ENCODE measurements at places on chromosomes 7 and 10. TPM values are rescaled to one million over a fixed set of nuclear protein-coding genes. Genes with fewer than 3 reads are reported as not detected.

Gene SYNPO2L
- 313 TPM for total RNA-seq

Gene NPFFR1
- not detected for total RNA-seq

Gene SEMA3A
- total RNA-seq, result 13.1 TPM

Gene SHOC2
- total RNA-seq, result 60.7 TPM

Gene GIMAP6
- total RNA-seq, result 22.3 TPM

Gene FLNC
- 279 TPM for total RNA-seq

Gene ZNF487
- 3.1 TPM for total RNA-seq

Gene CYP3A4
- not detected for total RNA-seq

Gene STAMBPL1
- 13.0 TPM for total RNA-seq

Gene SPAG6
- not detected for total RNA-seq

Gene ENKUR
- not detected for total RNA-seq

Gene TIMM23
- 75.7 TPM for total RNA-seq

Gene PILRA
- total RNA-seq, result 5.3 TPM

Gene CUX1
- total RNA-seq, result 146 TPM

Gene CDNF
- total RNA-seq, result 1.9 TPM

Gene CARD11
- 0.41 TPM for total RNA-seq

DNA sequence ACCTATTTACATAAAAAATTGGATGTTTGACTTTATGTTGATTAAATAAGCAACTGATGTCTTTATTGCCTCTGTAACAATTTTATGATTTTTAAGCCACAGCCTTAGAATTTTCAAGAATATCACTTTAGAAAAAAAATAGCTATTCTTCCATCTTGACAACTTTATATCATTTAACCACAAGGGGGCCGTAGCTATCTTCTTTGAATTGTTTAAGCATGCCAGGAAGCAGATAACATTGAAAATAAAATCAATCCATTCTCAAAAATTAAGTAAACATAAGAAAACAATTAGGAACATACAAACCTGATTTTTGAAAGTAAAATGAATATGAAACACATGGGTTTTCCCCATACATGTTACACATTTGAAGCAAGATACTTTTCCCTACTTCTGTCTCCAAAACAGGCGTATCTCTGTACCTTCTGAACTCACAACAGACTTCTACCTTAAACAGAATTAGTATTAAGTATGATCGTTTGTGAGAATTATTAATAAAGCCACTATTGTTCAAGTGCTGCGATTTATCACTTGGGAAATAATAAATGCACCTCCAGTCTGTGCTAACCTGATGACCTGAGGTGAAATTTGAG is 209.0 kb downstream of the CACNA2D1 start:
- DNase-seq, result no peak

DNA sequence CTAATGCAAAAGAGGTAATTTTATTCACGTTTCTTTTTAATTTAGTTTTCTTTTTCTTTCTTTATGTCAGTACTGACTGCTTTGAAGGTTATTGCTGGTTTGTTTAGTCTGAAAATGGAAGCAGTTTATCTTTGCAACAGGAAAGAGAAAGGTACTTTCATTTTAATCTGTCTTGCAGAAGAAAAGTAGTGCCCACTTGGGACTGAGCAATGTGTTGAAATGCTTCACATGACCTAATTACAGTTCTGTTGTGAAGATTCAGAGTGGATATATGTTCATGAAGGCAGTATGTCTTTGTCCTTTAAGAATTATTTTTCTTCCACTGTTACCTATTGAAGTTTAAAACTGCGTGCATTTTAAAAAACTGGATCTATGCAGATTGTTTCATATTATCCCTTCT is 80.1 kb downstream of the ANKIB1 start:
- DNase-seq, result no peak

GRCh38 chr10:43077421-43078171 is 727 bp downstream of the RET start:
- DNase-seq, result no peak

- DNase-seq, result no peak
Measured at GRCh38 chr10:26385443-26385842, 52.7 kb upstream of the APBB1IP start.

GRCh38 chr10:74460812-74461211 is 309.8 kb downstream of the ADK start:
- DNase-seq, result no peak

GRCh38 chr10:97081621-97082235 is 104.0 kb downstream of the SLIT1 start:
- DNase-seq, result peak; percentile 74

GRCh38 chr7:73645643-73646174 is 21.4 kb upstream of the MLXIPL start:
- DNase-seq, result no peak

GRCh38 chr10:100697070-100697469 is 48.3 kb upstream of the PAX2 start:
- DNase-seq, result no peak

- DNase-seq, result no peak
Measured at GRCh38 chr7:141421306-141421705, 129.9 kb upstream of the AGK start.

DNA sequence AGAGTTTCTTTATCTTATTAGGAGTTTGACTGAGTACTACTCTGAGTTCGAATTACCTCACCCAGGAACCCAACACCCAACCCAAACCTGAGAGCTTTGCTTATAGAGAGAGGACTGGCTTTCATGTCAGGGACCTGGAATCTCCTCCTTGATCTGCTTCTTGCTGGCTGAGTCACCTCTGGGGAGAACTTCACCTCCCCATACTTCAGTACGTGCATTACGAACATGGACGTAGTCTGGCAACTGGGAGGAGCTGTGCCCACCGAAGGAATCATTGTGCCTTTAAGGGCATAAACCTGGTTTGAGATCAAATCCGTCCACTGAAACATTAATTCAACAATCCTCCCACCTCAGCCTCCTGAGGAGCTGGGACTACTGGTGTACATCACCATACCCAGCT is 12.2 kb upstream of the PSAP start:
- DNase-seq, result no peak

GRCh38 chr10:28179006-28179742 is 123.7 kb downstream of the MPP7 start:
- no peak for DNase-seq

GRCh38 chr10:34405611-34406462 is 409.3 kb downstream of the PARD3 start:
- DNase-seq, result no peak

GRCh38 chr10:43237631-43238446 is 29.0 kb downstream of the RASGEF1A start:
- DNase-seq, result no peak

DNA sequence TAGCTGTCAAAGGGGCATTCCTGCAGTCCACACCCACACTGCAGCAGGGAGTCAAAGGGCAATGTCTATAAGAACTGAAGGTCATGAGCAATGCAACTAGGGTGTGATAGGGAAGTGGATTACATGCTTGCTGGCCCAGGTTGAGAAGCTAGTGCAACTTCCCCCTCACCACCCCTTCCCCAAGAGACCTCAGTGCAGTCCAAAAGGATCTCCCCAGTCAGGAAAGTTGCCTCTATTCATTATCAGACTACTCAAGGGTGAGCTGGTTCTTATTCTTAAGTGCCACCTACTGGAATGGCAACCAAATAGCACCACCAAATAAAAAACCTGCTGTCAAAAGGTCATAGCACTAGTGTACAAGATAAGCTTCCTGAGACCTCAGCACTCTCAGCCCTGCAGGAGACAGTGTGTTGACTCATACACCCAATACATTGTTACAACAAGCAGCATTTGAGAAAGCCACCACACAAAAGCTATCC is 28.2 kb downstream of the MTERF1 start:
- no peak for DNase-seq

GRCh38 chr7:27184337-27185012 is 557 bp downstream of the HOXA11 start:
- DNase-seq, result no peak

DNA sequence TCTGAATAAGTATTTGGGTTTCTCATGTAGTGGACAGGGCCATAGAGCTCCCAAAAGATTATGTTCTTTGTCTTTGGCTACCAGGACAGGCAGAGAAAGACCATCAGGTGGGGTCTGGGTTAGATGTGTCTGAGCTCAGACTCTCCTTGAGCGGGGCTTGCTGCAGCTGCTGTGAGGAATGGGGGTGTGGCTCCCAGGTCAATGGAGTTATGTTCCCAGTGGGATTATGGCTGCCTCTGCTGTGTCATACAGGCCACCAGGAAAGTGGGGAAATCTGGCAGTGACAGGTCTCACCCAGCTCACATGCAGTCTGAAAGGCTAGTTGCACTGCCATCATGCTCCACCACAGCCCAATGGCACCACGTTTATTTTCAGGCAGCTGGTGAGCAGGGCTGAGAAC is 97.0 kb upstream of the FERD3L start:
- DNase-seq, result no peak

GRCh38 chr10:123109466-123109865 is 26.3 kb upstream of the HMX3 start:
- DNase-seq, result no peak

GRCh38 chr7:40230101-40230500 is 95.3 kb downstream of the SUGCT start:
- DNase-seq, result no peak

DNA sequence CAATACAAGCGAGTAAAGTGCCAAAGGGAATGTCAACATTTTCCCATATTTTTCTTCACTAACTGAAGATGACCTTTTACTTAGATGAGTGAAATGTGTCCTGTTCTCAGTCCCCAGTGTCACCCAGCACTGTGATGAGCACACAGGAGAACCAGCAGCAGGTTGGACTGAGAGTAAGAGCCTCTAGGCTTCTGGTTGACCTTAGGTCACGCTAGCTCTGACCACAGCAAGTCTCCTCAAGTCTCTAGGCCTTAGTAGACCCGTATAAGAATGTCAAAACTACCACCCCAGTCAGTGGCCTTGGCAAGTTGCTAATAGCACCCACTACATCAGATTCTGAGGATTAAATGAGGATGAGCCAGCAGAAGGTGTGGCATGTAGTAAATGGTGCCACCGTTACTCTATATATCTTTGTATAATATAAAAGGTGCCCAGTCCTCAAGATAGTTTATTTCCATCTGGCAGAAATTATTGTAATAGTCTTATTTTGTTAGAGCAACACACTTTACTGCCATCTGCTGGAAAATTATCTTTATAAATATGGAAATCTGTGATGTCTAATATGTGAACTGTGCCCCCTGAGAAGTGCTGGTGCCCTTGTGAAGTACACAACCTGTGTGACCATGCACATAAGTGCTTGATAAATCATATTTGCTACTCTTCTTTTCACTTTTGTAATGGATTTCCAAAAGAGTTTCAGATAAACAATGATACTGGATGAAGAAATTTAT is 75.7 kb downstream of the SPAG6 start:
- no peak for DNase-seq

- peak; percentile 65 for DNase-seq
Measured at GRCh38 chr7:158587162-158588084, at the start of gene PTPRN2. TSS of gene PTPRN2 (minus strand) at chr7:158587823.

DNA sequence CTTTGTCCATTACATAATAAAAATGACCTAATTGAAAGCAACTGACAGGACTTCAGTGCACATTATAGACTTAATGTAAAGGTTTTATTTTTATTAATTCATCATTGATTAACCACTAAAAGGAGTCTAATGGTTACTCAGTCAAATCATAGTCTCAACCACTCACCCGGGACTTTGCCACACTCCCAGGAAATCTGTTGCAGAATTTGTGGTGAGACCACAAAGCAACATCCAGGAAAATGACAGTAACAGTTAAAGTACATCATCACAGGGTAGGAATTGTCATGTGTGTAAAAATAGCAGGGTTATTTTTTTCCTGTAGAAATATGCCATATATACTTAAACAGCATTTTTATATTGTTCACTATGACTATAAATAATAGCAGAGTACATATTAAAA is 6.3 kb upstream of the HGF start:
- DNase-seq, result no peak

- no peak for DNase-seq
Measured at GRCh38 chr7:103524042-103524907, 78.3 kb upstream of the SLC26A5 start.

DNA sequence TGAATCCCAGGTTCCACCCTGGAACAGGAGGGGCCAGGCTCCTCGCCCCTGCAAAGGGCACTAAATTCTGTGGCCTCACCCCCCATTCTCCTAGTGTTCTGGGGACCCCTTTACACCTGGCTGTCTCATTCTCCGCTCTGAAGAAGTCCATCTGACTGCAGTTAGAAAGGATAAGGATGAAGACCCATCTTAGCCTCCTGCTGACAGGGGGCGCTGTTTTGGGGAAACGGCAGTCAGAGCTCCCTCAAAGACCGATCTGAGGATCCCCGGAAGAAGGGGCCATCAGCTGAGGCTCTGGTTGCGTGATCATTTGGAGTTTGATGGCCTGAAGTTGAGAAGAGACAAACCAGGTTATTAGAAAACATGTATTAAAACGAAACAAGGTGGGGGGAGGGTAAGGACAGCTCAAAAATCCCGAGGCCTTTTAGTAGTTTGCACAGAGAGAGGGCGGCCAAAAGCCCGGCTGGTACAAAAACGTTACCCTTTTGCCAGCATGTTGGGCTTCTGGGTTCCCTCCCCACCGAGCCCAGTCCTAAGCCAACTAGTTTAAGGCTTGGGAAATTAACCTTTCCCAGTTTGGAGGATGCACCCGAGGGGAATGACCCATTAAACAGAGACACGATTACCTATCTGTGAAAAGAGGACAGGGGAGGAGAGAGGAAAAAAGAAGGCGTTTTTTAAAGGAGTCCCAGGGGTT is 102.8 kb downstream of the CHN2 start:
- DNase-seq, result no peak

GRCh38 chr10:77131214-77131613 is 506.4 kb downstream of the KCNMA1 start:
- no peak for DNase-seq

- no peak for DNase-seq
Measured at GRCh38 chr7:90645784-90646183, 49.7 kb downstream of the CDK14 start.

- no peak for DNase-seq
Measured at GRCh38 chr7:26856176-26856985, 8.0 kb downstream of the SKAP2 start.

DNA sequence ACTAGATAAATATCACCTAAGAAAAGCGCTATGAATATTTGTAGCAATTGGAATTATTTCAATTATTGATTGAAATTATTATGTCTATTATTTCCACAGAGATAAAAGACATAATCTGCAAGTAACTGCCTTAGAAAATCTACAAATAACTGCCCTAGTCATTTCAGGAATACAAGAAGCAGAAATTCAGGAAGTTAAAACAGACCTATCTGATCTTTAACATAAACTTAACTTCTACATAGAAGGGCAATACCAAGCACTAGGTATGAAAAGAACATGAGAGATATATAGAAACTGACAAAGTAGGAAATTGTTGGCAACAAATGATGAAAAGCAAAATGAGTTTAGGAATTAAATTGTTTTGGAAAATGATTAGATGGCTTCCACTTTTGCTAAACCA is 31.8 kb upstream of the AKR1B10 start:
- DNase-seq, result no peak
